ENCODE measurements at places on chromosomes 5 and 9.

GRCh38 chr9:35232867-35233544 lies 71.2 kb downstream of the UNC13B start:
- DNase-seq: no peak

- DNase-seq: no peak
These were observed 10.5 kb downstream of the GPBP1 start for GRCh38 chr5:57184322-57184721.

DNA sequence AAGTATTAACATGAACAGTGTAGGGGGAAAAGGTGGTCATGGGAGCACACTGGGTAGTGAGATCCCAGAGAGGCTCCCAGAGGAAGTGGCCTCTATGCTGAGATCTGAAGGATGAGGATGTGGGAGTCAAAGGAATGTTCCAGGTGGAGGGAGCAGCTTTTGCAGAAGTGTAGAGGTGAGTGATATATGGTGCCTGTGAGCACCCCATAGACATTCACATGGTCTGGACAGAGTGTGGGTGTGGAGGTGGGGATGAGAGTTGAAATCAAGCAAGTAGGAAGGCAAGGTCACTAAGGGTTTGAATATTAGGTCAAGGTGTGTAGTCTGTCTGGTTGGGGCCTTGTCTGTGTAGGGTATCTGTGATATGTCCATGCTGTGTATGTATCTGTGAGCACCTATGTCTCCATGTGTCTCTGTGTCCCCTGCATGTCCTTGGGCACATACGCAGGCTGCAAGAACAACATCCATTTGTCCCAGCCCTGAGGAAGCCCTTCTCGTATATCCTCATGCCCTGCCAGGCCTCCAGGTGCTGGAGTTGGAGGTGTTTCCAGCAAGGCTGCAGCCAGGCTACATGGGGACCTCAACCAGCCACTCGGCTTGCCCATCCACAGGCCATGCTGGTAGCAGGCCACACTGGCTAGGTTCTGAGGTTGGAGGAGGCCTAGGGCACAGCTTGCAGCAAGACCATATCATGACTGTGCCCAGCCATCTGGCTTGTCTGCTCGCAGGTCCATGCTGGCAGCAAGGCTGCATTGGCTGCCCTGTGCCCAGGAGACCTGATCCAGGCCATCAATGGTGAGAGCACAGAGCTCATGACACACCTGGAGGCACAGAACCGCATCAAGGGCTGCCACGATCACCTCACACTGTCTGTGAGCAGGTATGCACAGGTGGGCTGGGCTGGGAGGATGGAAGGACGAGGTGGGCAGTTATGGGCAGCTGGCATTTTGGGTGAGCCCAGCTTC lies 4.7 kb downstream of the PDLIM4 start:
- DNase-seq: no peak

GRCh38 chr9:136670576-136671253 lies 8.0 kb downstream of the EGFL7 start:
- no peak for DNase-seq

- no peak for DNase-seq
These were observed 41.6 kb upstream of the EQTN start for GRCh38 chr9:27338527-27338903.

- no peak for DNase-seq
These were observed 144.0 kb upstream of the PLPPR1 start for GRCh38 chr9:100884518-100884917.

DNA sequence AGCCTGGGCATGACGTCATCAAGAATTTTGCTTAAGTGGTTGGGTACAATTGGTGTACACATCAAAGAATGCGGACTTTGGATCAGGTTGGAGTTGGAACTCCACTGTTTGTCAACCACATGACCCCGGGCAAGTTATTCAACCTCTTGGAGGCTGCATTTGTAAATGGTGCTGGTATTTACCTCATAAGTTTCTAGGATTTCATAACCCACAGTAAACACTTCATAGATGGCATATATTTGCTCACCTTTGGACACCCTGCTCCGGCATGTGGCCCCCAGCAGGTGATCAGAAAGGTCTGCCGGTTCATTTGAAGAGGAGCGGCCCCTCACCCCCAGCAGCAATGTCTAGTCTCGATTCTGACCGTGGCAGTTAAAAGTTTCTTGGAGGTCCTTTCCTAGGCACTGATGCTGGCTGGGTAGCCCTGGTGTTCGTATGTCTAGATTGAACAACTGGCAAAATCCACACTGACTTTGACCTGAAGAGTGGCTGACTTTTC lies 60.6 kb downstream of the IL6ST start:
- no peak for DNase-seq

- DNase-seq: no peak
These were observed 155.6 kb upstream of the RASEF start for GRCh38 chr9:83218411-83219090.

GRCh38 chr5:77355080-77355479 lies 137.0 kb downstream of the WDR41 start:
- no peak for DNase-seq

- DNase-seq: no peak
These were observed at the start of gene CD14 for GRCh38 chr5:140633021-140633471. Gene CD14 (minus strand): TSS chr5:140633175. CDS start chr5:140633071, 104 bp downstream.

GRCh38 chr5:143222287-143223231 lies 180.9 kb downstream of the NR3C1 start:
- peak; percentile 58 for DNase-seq

- DNase-seq: no peak
These were observed 1697.1 kb upstream of the NUDT12 start for GRCh38 chr5:105259581-105260217.

GRCh38 chr5:8196061-8196460 lies 327.1 kb downstream of the MTRR start:
- DNase-seq: no peak

GRCh38 chr5:16759147-16759773 lies 142.5 kb upstream of the RETREG1 start:
- DNase-seq: no peak

GRCh38 chr5:50646591-50646990 lies 19.8 kb upstream of the PARP8 start:
- DNase-seq: peak; percentile 25

DNA sequence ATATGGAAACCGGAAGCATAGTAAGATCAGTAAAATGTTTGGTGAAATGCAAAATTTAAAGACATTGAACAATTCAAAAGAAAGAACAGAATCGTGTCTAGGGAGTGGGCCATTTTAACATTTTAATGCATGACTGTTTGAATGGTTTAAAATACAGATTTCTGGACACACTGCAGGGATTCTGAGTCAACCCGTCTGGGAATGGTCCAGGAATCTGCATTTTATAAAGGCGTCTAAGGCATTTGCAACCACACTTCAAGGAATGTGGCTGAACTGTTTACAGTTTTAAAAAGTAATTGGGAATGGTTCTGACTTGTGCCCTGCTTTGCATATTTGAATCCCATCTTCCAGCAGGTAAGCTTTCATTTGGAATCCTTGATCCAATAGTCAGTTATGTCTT lies 811.7 kb upstream of the WWC1 start:
- DNase-seq: no peak

DNA sequence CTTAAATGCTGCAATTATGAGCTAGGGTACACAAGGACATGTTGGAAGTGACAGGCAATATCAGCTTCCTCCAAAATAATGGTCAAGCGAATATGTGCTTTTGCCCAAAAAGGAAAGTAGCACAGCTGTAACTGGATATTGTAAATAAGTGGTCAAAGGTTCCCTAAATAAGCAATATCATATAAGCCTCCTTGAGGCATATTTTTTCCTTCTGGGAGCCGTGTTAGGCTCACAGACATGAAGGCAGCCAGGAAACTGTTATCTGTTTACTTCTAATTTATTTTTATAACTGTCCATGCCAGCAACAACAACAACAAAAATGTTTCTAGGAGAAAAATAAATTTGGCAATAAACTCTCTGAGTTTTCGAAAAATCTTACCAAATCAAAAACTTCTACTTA lies 648.3 kb downstream of the PDE4D start:
- no peak for DNase-seq

GRCh38 chr9:89008744-89009545 lies 17.7 kb downstream of the S1PR3 start:
- DNase-seq: peak; percentile 5

DNA sequence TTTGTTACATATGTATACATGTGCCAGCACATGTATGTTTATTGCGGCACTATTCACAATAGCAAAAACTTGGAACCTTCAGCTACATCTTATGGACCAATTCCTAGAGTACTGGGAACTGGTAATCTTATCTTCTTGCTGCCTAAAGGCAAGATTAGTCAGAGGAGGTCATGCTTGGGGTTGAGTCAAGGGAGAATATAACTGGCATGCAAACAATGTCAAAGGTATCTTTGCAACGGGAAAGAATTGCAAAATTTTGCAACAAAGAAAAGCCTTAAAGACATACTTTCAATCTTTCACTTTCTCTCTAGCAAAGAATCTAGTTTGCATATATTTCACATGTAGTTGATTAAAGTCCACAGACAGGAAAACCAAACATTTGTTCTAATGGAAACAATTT lies 145.2 kb downstream of the EDIL3 start:
- no peak for DNase-seq

GRCh38 chr9:113888976-113889375 lies 12.9 kb downstream of the ZNF618 start:
- DNase-seq: no peak

DNA sequence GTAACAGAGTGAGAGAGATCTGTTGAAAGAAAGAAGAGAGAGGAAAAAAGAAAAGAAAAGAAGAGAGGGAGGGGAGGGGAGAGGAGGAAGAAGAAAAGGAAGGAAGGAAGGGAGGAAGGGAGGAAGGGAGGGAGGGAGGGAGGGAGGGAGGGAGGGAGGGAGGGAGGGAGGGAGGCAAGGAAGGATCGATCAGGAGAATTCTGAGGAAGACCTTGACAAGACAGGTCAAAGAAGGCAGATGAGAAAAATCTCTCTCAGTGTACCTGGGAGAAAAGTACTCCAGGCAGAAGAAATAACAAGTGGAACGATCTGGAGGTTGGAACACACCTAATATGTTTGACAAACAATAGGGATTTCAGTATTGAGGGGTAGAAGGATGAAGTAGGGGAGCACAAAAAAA lies 64.6 kb upstream of the SUSD1 start:
- no peak for DNase-seq

DNA sequence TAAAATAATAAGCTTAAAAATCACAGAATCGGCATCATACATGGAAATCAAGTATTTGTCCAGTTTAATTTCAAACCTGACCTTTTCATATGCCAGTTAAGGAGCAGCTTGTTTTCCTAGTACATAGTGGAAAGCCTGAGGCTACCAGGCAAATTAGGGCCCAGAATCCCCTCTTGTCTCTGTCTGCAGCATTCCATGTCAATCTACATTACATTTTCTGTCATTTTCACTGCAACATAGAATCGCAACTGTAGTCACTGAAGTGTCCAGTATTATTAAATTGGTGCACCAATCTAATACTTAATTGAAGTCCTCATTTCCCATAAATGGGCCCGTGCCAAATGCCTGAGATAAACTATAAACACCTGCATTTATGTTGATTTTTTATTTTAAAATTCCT lies 1352.2 kb upstream of the ACO1 start:
- DNase-seq: no peak

- no peak for DNase-seq
These were observed 2.5 kb upstream of the KDM3B start for GRCh38 chr5:138349852-138350562.

GRCh38 chr9:27482709-27483108 lies 41.4 kb upstream of the IFNK start:
- DNase-seq: no peak

DNA sequence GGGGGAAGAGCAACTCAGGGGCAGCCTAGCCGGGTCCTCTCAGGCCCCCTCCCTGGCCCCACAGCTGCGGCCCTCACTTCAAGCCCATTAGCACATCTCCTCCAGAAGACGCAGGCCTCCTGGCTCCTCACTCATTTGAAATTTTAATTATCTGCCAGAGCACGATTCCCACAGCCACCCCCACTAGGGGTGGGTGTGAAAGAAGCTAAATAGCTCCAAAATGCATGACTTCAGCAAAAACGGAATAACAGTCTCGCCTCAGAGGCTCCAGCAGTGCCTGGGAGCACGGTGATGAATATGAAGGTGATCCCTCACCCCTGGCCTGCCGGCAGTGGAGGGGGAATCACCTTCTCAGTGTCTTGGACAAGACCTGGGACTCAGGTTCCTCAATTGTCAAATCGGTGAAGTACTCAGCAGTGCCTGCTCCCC lies 61.1 kb upstream of the HRH2 start:
- no peak for DNase-seq

DNA sequence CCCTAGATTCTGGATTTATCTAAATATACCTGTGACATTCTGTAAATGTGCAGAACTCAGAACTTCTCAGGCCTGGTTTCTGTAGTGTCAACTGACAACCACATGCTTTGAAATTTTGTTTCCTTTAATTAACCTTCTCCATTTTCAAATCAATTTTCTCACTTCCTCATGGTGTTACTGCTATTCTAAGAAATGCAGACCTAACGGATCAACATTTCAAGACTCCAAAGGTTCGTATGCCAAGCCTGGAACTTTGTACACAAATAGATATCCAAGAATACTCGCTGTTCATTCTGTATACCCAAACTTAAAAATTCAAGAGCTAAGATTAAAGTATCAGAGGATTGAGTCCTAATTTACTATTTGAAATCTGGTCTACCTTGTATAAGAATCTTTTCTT lies 88.1 kb downstream of the SLC24A2 start:
- DNase-seq: no peak

DNA sequence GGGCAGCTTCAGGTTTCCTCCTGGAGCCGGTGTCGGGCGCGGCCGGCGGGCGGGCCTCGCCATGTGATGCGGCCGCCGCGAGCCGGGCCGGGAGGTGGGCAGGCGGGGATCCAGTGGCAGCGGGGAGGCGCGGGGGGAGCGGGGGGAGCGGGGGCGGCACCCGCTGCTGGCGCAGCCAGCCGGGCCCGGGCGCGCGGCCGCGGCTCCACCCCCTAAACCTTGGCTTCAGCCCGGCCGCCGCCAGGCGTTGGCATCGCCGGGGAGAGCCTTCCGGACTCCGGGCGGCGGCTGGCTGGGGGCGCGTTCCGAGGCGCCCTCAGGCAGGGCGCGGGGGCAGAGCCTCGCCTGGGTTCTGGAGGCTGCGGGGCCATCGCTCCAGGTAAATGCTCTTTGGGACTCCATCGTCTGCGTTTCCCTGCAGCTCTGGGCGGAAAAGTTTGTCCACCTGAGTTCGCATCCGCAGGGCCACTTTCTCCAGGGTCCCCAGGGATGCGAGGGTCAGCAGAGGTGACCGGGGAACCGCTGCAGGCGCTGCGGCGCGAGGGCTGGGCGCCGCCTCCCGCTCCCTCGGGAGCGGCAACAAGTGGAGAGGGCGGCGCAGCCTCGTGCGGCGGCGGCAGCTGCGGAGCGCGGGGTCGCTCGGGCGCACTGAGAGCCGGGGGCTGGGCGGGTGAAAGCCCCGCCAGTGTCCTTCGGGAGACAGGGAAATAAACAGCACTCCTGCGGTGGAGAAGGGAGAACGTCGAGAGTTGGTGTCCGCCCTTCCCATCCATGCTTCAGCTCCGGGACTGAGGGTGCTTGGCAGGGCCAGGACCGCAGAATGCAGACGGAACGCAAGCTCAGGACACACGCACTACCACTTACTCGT lies at the start of gene ARHGEF28:
TSS of gene ARHGEF28 (plus strand) at position 253 of the 868 bp plus-strand sequence. CDS start 58,656 bp downstream, outside the sequence.
- DNase-seq: no peak

- no peak for DNase-seq
These were observed 2.7 kb downstream of the PTGDS start for GRCh38 chr9:136979769-136980587.

GRCh38 chr5:134536876-134537275 lies 11.4 kb downstream of the JADE2 start:
- DNase-seq: no peak

GRCh38 chr9:117546894-117547678 lies 132.2 kb upstream of the ASTN2 start:
- DNase-seq: no peak

All from AML-193 (cell line).